CD4-positive, alpha-beta T cell treated with Interleukin-15 for 1 hour (primary cell): ENCODE measurements at places on chromosomes 3 and 15.

GRCh38 chr15:99187936-99188335 lies 61.4 kb downstream of the TTC23 start:
- no peak for DNase-seq

DNA sequence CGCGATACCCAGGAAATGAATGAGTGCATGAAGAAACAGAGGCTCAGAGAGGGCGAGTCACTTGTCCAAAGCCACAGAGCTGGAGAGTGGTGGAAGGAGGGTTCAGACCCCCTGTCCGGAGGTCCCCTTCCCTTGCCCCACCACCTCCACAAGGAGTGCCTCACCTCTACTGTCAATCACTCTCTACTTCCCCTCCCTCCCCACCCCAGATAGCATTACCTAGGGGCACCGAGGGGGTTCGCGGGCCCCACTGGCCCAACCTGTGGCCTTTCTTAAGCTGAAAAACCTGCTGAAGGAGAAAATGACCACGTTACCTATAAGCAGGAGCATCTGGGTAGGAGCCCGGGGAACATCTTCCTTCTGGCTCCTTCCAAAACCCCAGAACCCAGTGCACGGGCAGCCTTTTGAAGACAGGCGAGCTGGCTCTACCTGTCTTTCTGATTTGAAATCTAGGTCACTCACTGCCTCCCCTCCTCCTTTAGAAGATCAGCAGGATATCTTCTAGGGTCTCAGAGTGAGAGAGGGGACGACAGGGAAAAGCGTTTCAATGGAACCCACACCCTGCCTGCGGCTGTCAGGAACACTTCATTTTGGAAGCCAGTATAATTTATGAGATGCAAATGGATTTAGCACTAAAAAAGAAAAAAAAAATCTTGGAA lies 89.9 kb upstream of the MEF2A start:
- DNase-seq, result no peak

- no peak for DNase-seq
Measured at GRCh38 chr3:22231061-22231460, 480.1 kb upstream of the ZNF385D start.

GRCh38 chr15:62362608-62363007 lies 197.5 kb upstream of the C2CD4B start:
- no peak for DNase-seq

GRCh38 chr3:161316006-161316689 lies 55.2 kb downstream of the SPTSSB start:
- DNase-seq, result no peak

- peak; percentile 26 for DNase-seq
Measured at GRCh38 chr3:107431246-107432012, 54.2 kb downstream of the CCDC54 start.

DNA sequence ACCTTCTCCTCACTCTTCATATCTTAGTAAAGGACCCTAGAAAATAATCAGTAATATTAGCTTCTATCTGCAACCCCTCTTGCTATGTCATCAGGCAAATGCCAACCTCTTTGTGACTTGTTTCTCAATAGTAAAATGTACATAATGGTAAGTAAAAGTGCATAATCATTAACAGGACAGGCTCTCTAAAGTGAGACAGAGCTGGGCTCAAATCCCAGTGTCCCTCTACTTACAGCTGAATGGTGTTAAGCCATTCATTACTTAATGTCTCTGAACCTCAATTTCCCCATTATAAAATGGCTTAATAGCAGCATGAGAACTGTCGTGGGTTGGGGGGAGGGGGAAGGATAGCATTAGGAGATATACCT lies 62.6 kb upstream of the ATP11B start:
- DNase-seq, result no peak

DNA sequence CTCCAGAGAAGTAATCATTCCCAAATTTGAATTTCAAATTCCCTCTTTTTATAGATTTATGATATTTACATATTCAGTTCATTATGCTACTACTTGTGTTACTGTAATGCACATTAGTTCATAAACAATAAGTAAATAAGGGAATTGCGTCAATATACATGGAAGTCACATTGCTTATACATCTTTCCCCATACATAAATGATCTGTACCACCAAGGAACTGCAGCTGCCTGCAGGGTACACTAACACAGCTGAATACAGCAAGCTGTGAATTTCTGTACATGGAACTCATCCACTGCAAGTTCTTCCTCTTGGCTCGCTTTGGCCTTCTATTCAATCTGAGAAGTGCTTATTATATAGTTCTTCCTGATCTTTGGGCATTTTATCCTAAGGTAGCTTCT lies 15.5 kb downstream of the CASR start:
- no peak for DNase-seq

DNA sequence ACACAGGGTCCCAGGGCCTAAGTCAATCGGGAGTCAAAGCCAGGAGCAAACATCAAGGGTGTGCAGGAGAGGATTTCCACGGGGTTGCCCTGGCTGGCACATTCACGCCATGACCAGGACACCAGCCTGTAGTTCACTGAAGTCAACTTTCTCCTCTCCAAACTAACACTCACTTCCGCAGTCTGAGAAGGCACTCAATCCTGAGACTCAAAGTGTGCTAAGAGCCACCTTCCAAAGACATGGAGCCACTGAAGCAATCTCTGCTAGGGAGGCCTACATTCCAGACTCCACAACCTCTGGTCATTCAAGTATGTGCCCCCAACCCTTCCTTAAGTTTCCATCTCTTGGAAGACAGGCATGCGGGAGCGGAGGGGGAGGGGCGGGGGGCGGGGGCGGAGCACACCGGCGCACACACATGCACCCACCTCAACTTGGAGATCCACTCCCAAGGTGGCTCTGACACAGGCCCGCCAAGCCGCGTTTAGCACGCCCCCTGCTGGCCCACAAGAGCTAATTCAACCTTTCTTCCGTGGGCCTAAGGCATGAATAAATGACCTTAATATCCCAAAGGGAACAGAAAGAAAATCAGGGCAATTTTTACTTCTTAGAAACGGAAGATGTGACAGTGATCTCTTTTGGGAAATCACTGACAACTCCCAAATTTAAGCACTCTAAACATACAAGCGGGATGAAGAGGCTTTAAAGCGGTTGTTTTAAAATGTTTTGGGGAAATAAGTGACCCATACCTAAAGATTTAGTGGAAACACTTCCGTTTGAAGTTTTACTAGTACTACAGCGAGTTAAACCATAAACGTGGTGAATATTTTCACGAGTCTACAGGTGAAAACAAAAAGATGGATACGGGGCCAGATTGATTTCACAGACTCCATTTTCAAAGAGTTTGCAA lies 162.5 kb upstream of the CHRNA7 start:
- DNase-seq, result peak; percentile 48

- no peak for DNase-seq
Measured at GRCh38 chr3:197499427-197499826, 56.3 kb downstream of the BDH1 start.

- no peak for DNase-seq
Measured at GRCh38 chr15:40452296-40453090, 11.7 kb downstream of the BAHD1 start.

GRCh38 chr3:188488801-188489200 lies 334.8 kb downstream of the LPP start:
- DNase-seq, result no peak
